Hematopoietic multipotent progenitor cell (in vitro differentiated cells): ENCODE measurements at places on chromosomes 1 and 21.
A peak's percentile ranks its signal among the peaks of the same experiment; 100 is the strongest.

DNA sequence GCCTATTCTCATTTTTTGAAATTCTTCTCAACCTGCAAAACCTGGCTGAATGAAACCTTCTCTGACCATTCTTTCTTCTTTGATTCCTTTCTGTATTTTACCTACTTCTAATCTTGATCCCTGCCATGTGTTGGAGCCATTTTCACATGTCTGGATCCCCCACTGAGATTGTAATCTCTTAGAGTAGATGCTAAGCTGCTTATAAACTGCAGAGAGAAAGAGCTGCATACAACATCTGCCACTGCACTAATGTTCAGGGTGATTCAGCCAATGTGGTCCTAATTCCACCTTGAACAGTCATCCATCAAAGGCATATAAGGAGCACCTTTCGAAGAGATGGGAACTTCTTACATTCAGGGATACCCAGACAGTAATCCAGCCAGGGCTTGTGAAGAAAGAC is 16.2 kb upstream of the DAB1 start:
- DNase-seq = no peak

DNA sequence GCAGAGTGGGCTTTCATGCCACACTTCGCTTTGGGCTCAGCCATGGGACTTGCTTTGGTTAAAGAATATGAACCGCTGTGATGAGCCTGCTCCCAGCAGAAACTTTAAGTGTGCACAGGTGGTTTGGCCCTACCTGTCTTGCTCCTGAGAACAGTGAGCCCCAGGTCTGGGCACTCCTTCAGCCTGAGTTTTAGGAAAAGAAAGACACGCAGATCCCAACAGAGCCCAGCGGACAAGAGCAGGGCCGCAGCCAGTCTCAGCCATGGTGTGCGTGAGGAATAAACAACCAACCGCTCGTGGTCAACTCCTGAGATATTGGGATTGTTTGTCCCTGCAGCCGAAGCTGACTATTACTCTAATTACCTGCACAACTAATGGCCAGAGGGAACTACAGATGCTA is 217.1 kb upstream of the C1orf174 start:
- DNase-seq = no peak

- no peak for DNase-seq
Observed at GRCh38 chr1:62784509-62785365, 805 bp downstream of the ATG4C start.

- DNase-seq = no peak
Observed at GRCh38 chr21:15468368-15468767, 261.4 kb upstream of the USP25 start.

DNA sequence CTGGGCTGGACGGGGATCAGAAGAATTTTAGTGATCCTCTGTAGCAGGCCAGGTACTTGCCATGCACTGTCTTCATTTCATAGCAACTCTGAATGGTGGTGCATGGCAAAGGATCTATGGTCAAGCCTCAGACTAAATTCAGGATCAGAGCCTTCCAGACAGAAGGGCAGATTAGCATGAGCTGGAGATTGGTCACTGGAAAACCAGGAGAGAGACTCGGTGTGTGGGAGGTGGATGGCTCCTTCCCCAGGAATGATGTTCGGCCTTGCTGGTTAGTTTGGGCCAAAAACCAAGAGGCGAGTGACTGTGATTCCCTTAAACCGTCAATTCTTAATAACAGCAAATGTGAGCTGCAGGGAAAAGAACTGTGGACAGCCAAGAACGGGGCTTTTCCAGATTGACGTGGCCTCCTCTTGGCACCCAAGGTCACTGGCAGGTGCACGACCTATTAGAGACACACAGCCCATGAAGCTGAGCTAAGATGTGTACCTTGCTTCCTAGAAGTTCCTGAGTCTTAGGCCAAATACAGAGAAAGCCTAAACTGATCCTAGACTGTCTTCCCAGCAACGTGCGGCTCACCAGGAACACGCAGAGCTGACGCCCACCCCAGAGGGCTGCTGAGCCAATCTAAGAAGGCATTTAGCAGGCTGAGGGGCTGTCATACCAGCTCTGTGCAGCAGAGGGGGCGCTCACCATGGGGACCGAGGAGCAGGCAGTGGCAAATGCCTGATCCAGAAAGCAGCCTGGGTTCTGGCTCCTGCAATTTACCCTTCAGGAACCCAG is 18.5 kb downstream of the ALDH4A1 start:
- peak; percentile 56 for DNase-seq

DNA sequence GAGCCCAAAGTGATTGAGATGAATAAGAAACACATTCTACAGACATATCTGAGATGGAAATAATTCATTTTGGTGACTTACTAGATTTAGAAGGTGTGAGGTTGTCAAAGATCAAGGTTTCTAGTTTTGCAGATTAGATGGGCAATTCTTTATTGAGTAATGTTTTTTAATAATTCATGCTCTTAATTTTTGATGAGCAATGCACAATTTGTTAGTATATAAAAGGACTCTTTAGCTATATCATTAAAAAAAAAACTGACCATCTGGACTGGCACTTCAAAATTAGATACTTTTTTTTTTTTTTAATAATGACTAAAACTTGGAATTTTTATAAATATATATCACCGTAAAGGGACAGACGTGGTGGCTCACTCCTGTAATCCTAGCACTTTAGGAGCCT is 63.9 kb downstream of the FMN2 start:
- DNase-seq = no peak

- no peak for DNase-seq
Observed at GRCh38 chr1:28935293-28935692, 20.9 kb downstream of the EPB41 start.
